HAP-1 (cell line): ENCODE measurements at places on chromosomes 3 and 15.
A peak's percentile ranks its signal among the peaks of the same experiment; 100 is the strongest.

- no peak for DNase-seq
Observed at GRCh38 chr15:32743411-32744140, 25.8 kb downstream of the GREM1 start.

GRCh38 chr3:195270079-195270816 is 711 bp downstream of the XXYLT1 start:
- peak; percentile 35 for DNase-seq

DNA sequence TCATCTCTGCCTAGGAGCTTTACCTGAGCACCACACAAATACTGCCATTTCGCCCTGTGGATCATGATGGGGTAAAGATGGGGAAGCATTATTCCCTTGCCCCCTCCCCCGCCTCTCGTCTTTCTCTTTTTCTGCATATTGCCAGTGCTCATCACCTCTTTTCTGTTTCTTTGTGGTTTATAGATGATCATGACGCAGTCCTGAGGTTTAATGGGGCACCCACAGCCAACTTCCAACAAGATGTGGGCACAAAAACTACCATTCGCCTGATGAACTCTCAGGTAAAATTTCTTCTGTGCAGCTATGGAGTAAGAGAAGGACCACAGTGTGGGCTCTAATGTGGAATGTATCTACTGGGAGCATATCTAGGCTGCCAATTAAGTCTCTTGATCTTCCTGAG is 88.2 kb downstream of the RPL39L start:
- no peak for DNase-seq

- no peak for DNase-seq
Observed at GRCh38 chr3:155352900-155353490, 59.5 kb upstream of the STRIT1 start.

GRCh38 chr15:41028853-41029252 is 75.6 kb downstream of the CHAC1 start:
- no peak for DNase-seq
